ENCODE measurements at places on chromosomes 4 and X. TPM values are rescaled to one million over a fixed set of nuclear protein-coding genes. Genes with fewer than 3 reads are reported as not detected.

GRCh38 chrX:153647461-153648357 is 706 bp downstream of the DUSP9 start:
- H3K27me3 ChIP-seq = peaks cover 7% of the 10 kb centered on the region
- H3K4me3 ChIP-seq = no peak overlapping the region
- DNase-seq = no peak
- H3K27ac ChIP-seq = no peak overlapping the region
- peaks cover 5% of the 10 kb centered on the region for H3K4me1 ChIP-seq

Gene BCORL1
- 14.2 TPM for total RNA-seq

DNA sequence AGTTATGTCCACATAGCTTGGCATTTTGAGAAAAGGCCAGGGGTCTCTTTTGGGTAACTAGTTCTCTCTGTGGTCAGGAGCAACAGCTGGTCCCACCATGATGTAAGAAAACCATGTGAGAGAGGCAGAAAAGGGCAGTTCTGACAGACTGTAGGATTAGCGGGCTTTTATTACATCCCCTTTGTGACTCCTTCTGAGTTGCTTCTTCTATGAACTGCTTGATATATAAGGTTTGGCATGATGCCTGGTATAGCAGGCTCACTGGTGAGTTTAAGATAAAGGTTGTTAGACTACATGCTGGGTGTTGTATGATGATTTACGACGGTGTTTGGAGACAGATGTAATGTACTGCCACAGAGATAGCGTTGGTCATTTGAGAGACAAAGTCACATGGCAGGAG is 2308.1 kb upstream of the AGA start:
- no peak for DNase-seq
- H3K4me1 ChIP-seq = no peaks in the 10 kb centered on the region
- no peaks in the 10 kb centered on the region for H3K36me3 ChIP-seq
- H3K27ac ChIP-seq = no peak overlapping the region
- H3K4me3 ChIP-seq = no peak overlapping the region

DNA sequence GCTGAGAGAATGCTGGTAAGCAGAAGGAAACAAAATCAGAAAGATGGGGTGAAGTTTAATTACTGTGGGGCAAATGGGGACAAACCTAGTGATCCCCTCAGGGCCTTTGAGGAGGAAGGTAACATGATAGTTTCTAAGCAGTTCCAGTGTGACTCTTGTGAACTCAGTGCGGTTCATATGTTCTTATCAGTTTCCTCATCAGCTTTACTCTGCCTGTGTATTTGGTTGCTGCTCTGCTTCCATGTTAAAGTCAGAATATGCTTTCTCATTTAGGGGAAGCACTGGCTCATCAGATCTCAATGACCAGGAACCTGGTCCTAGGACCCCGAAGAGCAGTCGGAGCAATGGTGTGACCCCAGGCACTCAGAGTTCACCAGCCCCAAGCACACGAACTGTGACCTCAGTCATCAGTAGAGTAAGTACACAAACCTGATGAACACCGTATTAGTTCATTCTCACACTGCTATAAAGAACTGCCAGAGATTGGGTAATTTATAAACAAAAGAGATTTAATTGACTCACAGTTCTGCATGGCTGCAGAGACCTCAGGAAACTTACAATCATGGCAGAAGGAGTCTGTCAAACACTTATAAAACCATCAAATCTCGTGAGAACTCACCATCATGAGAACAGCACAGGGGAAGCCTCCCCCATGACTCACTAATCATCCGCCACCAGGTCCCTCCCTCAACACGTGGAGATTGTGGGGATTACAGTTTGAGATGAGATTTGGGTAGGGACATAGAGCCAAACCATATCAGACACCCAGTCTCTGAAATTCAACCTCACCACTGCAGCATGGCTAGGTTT is 83.0 kb downstream of the SYTL5 start:
- DNase-seq = no peak
- no peaks in the 10 kb centered on the region for H3K36me3 ChIP-seq
- H3K4me1 ChIP-seq = no peaks in the 10 kb centered on the region
- no peak overlapping the region for H3K27ac ChIP-seq
- no peaks in the 10 kb centered on the region for H3K27me3 ChIP-seq

Gene ARHGAP4
- 330 TPM for total RNA-seq

GRCh38 chr4:170271723-170272122 is 182.0 kb upstream of the AADAT start:
- no peaks in the 10 kb centered on the region for H3K27me3 ChIP-seq
- no peak overlapping the region for H3K4me3 ChIP-seq
- H3K4me1 ChIP-seq = no peaks in the 10 kb centered on the region
- no peak overlapping the region for H3K27ac ChIP-seq

GRCh38 chr4:149801416-149801815 is 14.2 kb downstream of the IQCM start:
- H3K36me3 ChIP-seq = no peaks in the 10 kb centered on the region
- no peaks in the 10 kb centered on the region for H3K27me3 ChIP-seq
- no peaks in the 10 kb centered on the region for H3K4me1 ChIP-seq
- no peak overlapping the region for H3K4me3 ChIP-seq

Gene TBC1D8B
- 3.8 TPM for total RNA-seq

GRCh38 chr4:86098691-86099090 is 261.2 kb downstream of the MAPK10 start:
- DNase-seq = no peak
- no peaks in the 10 kb centered on the region for H3K27me3 ChIP-seq
- H3K27ac ChIP-seq = no peak overlapping the region
- H3K36me3 ChIP-seq = no peaks in the 10 kb centered on the region
- no peak overlapping the region for H3K4me3 ChIP-seq
- no peaks in the 10 kb centered on the region for H3K4me1 ChIP-seq

Gene RTL5
- 7.8 TPM for total RNA-seq

Gene CDX4
- not detected for total RNA-seq

DNA sequence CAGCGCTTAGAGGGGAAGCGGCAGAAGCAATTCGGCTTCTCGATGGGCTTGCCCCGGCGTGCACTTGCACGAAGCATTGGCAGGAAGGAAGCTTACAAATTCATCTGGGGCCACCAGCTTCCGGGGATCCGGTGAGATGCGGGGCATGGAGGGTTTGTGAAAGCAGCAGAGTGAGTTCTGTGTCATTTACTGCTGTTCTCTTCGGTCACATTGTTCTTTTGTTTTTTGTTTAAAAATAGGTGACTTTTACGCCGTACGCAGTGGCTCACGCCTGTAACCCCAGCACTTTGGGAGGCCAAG is 47.0 kb downstream of the ASMT start:
- no peak overlapping the region for H3K4me3 ChIP-seq
- no peak for DNase-seq
- H3K27ac ChIP-seq = peak overlapping the region; percentile 68
- H3K4me1 ChIP-seq = peaks cover 52% of the 10 kb centered on the region
- H3K27me3 ChIP-seq = no peaks in the 10 kb centered on the region

Gene NSG1
- total RNA-seq = 74.9 TPM

Gene RFC1
- total RNA-seq = 70.6 TPM

DNA sequence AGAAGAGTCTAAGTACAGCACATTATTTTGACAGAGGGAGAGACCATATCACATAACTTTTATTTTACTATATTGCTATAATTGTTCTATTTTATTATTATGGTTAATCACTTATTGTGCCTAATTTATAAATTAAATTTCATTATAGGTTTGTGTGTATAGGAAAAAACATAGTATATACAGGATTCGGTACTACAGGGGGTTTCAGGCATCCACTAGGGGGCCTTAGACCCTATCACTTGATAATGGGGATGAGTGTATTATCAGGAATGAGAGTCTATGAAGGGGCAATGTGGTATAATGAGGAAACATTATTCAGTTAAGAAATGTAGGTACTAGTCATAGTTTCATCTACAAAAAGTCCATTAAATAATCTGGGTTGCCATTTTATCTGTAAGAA is 833.1 kb downstream of the C4orf33 start:
- no peak for DNase-seq
- H3K27me3 ChIP-seq = no peaks in the 10 kb centered on the region

All from CD4-positive, alpha-beta memory T cell (primary cell).